Trophoblast cell (in vitro differentiated cells and primary cell): ENCODE measurements at places on chromosomes 12 and 14.

GRCh38 chr14:100383727-100384158 is 60.6 kb downstream of the SLC25A47 start:
- peak; percentile 82 for DNase-seq

GRCh38 chr12:104748790-104749189 is 209.3 kb downstream of the SLC41A2 start:
- peak; percentile 79 for DNase-seq

GRCh38 chr12:82174936-82175335 is 183.3 kb downstream of the CCDC59 start:
- DNase-seq = no peak

- no peak for DNase-seq
These were observed 72.4 kb downstream of the HECTD4 start for GRCh38 chr12:112309797-112310196.
